Parietal lobe (tissue), 2 donors: ENCODE measurements at places on chromosomes 1 and 21. TPM values are rescaled to one million over a fixed set of nuclear protein-coding genes. Genes with fewer than 3 reads are reported as not detected.

The ABCG1 gene
- total RNA-seq, result 27.5 TPM

The CELA3B gene
- not detected for total RNA-seq

The GLIS1 gene
- not detected for total RNA-seq

The SH2D5 gene
- total RNA-seq, result 0.31 TPM

The CCDC30 gene
- total RNA-seq, result 23.5 TPM

The ENAH gene
- 109 TPM for total RNA-seq

The EXOSC10 gene
- total RNA-seq, result 90.1 TPM

The EPHB2 gene
- total RNA-seq, result 57.6 TPM
